ENCODE measurements at places on chromosomes 6 and 20.

DNA sequence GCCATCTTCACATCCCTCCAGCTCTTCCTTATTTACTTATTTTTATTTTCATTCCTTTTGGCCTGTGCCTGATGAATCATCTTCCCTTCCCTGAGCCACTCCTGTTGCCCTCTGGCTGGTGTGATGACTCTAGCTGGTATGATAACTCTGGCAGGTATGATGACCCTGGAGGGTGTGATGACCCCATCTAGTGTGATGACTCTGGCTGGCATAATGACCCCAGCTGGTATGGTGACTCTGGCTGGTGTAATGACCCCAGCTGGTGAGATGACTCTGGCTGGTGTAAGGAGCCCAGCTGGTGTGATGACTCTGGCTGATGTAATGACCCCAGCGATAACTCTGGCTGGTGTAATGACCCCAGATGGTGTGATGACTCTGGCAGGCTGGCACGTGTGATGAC is 426.8 kb downstream of the QKI start:
- DNase-seq, result no peak

- no peak for DNase-seq
These were observed 4.9 kb downstream of the GPR31 start for GRCh38 chr6:167152862-167153261.

DNA sequence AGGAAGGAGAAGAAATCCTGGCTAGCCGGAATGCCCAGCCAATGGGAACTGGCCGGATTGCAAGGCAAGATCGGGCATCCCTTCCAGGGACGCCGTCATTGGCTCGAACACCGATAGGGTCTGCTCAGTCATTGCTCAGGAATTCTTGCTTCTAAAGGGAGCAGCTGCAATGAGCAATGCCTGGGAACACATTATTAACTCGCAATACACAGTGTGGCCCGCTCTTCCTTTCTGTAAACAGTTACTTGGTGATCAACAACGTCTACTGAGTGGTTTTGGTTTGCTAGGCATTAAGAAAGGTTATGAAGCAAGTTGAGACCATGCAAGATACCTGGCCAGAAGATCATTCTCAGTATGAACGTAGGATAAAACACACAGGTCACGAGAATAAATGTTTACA is 165.4 kb upstream of the CITED2 start:
- DNase-seq, result no peak

DNA sequence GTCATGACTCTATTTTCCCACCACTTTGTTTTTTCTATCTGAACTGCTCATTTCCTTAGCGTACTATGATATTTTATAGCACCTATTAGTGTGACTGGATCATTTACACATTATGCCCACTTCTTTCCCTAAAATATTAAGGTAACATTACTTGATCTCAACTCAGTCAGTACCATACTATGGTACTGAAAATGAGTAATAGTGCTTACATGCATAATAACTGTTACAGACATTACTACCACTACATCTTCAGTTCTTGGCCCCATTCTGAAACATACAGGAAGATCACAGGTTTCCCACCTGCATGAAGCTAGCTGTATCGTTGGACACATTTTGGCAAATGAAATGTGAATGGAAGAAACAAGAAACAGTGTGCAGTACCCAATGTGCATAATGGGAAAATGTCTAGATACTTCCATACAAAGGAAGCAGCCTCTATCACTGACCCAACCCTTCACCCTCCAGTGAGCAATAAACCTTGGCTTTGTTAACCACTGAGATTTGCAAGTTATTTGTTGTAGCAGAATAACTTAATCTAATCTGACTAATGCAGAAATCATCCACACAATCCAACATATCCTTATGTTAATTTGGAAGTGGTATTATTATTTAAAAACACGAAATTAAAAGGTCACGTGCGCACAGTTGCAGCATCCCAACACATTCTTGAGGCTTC is 108.6 kb upstream of the DOK5 start:
- no peak for DNase-seq

Data from stimulated activated CD8-positive, alpha-beta memory T cell treated with anti-CD3 and anti-CD28 coated beads, Interleukin-7, amount 100 ng/mL, for 48 hours (primary cell).